Stimulated activated CD4-positive, alpha-beta T cell treated with anti-CD3 and anti-CD28 coated beads, TNF-alpha, amount 100 ng/mL, for 24 hours (primary cell): ENCODE measurements at places on chromosomes 5 and 9.

DNA sequence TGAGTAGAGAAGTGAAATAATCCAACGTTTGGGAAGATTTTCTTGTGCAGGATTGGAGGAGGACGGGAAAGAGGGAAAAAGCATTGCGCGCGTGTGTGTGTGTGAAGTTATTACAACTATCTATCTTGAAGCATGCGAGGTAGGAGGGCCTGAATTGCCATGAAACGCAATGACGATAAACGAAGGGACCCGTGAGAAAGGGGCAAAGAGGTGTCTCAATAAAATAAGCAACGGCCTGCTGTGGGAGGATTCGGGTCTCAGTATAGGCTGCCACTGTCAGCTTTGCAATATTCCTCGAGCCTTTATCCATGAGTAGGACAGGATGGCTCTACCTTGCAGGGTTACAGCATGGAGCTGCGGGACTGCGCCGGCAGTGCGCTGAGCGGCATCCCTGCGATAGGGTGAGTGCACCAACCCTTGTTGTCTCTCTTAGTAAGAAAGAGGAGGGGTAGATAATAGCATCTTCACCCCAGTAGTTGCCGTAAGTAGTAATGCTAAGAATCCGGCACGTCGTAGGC is 631 bp upstream of the RCL1 start:
- DNase-seq, result no peak

GRCh38 chr5:2110137-2110933 is 227.6 kb upstream of the IRX4 start:
- DNase-seq, result no peak

DNA sequence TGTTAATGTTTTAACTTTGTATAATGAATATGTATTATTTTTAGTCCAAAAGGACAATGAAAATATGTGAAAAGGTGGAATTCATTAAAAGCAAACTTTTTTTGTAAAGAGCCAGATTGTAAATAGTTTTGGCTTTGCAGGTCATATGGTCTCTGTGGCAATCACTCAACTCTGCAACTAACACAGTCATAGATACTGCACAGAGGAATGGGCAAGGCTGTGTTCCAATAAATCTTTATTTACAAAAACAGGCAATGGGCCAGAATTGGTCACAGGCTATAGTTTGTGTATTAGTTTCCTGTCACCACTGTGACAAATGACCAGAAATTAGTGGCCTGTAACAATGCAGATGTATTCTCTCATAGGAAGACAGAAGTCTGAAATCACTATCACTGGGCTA is 125.4 kb upstream of the PTCH1 start:
- DNase-seq, result no peak

DNA sequence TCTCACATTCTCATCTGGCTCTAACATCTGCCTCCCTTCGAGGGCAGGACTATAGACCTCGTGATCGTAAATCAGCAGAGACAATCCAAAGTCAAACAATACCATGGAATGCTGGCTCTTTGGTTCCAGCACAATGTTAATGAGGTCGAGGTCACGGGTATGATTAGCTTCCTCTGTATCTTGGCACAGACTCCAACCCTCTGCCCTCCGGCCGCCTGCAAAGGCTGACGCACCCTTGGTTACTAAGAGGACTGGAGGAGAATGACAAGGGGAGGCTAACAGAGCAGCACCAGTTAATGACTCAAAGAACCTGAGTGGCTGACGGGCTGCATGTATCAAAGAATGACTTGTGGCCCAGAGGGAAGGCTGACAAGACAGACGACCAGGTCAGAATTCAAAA is 10.1 kb downstream of the LHFPL2 start:
- DNase-seq, result no peak

GRCh38 chr5:103452666-103453065 is 109.9 kb downstream of the NUDT12 start:
- no peak for DNase-seq

DNA sequence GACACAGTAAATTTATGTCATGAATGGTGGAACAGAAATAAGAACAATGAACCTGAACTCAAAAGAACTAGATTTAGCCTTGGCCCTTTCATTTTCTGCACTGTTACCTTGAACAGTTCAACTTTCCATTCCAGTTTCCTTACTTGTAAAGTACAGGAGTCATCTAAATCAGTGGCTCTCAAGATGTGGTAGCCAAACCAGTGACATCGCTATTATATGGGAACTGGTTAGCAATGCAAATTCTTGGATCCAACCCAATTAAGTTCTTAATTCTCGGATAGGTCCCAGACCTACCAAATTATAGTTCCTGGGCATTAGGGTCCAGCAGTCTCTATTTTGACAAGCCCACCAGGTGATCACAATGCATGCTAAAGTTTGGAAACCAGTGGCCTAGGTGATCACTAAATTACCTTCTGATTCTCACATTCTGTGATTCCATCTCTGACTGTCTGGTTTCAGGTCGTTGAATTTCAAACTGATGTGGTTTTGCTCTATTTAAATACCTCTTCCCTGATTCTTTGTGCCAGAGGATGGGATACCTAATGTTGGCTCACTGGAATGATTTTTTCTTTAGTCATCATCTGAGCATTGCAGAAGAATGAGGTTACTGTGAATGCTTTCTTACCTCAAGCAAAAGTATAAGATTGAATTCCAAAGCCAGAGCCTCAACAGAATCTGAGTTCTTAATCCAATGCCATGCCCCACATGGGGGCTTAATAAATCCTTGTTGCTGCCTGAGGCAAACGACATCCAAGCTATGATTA is 253.8 kb downstream of the ENC1 start:
- no peak for DNase-seq

DNA sequence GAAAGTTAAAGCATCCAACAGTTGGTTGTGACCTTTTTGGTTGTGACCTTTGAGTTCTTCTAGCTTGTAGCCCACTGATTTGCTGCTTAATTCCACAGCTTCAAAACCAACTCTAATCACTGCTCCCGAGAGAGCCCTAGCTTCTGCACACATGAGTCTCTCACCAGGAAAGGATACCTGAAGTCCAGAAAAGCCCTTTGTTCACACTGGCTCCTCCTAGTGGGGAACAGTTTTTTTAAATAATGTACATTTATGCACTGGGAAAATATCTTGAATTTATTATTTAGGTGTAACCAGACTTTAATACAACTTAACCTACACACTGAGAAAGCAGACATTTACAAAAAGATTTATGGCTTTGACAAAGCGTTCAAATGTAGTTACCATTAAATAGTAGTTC is 120.2 kb upstream of the CCDC152 start:
- no peak for DNase-seq
